ENCODE measurements at places on chromosomes 4 and X.

- DNase-seq = no peak
These were observed 95.1 kb downstream of the NHS start for GRCh38 chrX:17470136-17470535.

GRCh38 chr4:8326206-8326605 is 56.7 kb downstream of the HTRA3 start:
- DNase-seq = no peak

DNA sequence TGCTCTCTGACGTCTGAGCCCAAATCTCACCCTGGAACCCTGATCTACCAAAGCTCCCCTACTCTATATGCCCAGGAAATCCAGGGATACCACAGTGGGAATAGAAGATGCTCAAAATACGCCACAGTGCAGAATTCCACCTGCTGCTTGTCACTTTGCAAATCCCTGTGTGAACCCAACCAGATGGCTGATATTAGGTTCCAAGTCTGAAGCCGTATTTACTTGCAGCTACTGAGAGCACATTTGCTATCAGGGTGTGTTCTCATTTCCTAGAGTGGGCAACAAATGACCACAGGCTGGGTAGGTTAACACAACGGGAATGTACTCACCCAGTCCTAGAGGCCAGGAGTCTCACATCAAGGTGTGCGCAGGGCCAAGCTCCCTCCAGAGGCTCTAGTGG is 126.8 kb downstream of the MXRA5 start:
- no peak for DNase-seq

GRCh38 chrX:18649498-18649951 is 22.4 kb downstream of the RS1 start:
- no peak for DNase-seq

DNA sequence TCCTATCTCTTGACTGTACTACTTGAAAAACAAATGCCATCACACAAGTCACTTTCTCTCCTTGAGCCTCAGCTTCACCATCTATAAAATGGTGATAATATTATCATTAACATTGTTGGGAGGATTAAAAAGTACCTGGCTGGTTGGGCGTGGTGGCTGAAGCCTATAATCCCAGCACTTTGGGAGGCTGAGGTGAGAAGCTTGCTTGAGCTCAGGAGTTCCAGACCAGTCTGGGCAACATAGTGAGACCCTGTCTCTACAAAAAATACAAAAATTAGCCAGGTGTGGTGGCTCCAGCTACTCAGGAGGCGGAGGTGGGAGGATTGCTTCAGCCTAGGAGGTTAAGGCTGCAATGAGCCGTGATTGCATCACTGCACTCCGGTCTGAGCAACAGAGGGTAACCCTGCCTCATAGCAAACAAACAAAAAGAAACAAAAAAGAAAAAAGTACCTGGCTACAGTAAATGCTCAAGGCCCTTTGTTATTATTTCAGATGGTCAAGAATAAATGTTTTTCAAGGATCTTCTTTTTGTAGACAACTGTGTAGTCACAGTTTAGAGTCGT is 120.3 kb downstream of the CHRNA9 start:
- no peak for DNase-seq

DNA sequence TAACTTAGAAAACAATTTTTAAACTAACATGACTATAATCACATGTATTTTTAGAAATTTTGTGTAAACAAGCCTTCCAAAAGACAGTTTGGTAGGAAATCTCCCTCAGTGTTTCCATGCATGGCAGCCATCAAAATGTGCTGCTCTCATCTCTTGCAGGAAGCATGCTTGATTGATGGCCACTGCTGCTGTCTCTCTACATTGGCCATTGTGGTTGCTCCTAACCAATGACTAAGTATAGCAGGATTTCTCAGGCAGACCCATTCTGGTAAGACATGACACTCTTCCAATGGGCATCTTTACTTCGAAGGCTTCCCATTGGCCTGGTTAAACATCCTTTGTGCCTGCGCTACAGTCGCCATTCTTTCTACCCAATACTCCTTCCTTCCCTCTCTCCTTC is 78.9 kb upstream of the GUCY1A1 start:
- no peak for DNase-seq

DNA sequence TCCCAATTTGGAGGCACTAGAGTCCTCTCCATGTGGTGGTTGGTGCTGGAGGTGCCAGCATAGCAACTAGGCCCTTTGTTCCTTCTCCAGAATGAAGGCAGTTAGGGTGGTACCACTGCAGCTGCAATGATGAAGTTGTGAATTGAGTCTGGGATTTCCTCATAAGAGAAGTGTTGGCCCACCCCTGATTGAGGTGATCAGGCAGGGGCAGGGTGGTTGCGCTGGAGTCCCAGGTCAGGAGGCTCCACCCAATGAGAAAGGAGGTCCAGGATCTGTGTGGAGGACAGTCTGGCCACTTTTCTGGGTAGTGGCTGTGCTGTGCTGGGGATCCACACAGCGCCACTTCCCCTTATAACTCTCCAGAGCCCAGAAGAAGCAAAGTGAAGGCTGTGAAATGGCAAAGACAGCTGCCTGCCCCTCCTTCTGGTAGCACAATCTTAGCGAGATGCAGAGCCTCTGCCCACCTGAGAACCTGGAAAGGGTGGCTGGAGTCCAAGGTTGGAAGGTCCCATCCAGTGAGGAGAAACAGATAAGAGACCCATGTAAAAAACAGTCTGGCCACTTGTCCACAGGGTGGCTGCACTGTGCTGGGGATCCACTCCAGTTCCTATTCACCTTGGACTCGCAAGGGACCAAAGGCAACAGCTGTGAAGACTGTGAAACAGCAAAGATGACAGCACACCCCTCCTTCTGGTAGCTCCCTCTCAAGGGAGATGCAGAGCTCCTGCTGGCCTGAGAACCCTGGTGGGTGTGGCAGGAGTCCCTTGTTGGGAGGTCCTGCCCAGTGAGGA is 124.6 kb downstream of the RRAGB start:
- DNase-seq = no peak

DNA sequence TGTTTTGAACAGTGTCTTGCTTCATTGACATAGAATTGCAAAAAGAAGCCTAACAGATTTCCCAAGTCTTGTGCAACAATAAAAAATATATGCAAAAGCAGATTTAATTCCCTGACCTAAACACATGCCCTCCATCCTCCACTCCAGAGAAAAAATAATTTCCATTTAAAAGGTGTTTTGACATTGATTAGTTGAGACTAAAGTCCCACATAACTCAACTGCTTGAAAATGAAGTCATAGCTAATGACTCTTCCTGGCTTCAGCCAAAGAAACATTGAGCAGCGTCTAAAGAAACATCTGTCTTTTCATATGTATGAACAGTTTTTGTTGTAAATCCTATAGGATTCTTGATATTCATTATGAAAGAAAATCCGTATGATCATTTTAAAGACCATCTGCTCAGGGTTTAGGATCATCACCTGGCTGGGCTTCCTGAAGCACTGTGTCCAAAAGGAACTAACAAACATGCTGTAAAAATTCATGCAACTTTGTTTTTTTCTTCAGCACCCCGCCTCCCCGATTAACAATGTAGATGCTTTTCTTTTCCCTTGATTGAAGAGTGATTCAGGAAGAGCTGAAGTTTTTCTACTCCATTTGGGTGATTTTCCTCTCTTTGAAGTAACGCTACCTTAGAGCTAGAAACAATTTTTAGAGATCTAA is 273.4 kb downstream of the HS3ST1 start:
- no peak for DNase-seq

DNA sequence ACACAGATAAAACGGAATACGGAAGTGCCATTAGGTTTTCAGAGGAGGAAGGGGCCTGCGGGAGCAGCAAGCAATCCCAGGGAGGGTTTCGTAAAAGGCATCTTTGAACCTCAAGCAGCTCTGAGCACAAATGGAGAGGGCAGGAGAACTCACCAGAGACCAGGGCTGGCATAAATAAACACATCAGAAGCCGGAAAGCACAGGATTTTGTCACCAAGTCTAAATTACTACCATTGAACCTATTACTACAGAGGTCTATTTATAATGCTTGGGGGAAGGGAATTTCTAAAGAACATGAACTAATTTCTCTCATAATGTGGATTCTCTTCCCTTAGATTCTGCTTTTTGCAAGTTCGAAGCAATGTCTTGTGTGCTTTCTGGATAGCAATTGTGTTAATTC is 39.6 kb upstream of the MBTPS2 start:
- DNase-seq = no peak

GRCh38 chrX:9378980-9379696 is 85.7 kb upstream of the TBL1X start:
- no peak for DNase-seq

- DNase-seq = no peak
These were observed 11.1 kb downstream of the ACOT9 start for GRCh38 chrX:23731951-23732350.

GRCh38 chrX:50815120-50815519 is 1.1 kb upstream of the SHROOM4 start:
- no peak for DNase-seq

- no peak for DNase-seq
These were observed 98.6 kb downstream of the PDLIM5 start for GRCh38 chr4:94550352-94550751.

- no peak for DNase-seq
These were observed 411.7 kb downstream of the ARHGAP24 start for GRCh38 chr4:85886665-85887064.

DNA sequence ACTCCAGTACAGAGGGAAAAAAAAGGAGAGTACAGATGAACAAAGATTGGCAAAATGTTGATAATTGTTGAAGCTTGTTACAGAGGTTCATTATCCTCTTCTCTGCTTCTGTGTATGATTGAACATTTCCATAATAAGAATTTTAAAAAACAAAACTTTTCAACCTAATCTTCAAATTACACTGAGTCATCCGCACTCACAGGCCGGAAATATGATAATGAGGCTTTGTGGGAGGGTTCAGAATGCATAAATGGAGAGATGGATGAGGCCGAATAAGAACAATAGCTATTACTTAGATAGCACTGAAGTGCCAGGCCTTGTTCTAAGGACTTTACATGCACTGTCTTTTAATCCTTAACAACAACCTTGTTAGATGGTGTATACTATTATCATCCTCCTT is 4.6 kb upstream of the ERCC6L start:
- no peak for DNase-seq

- no peak for DNase-seq
These were observed 5.6 kb downstream of the G6PD start for GRCh38 chrX:154540897-154541535.

- no peak for DNase-seq
These were observed 60.1 kb downstream of the SEPTIN11 start for GRCh38 chr4:77009511-77010115.

DNA sequence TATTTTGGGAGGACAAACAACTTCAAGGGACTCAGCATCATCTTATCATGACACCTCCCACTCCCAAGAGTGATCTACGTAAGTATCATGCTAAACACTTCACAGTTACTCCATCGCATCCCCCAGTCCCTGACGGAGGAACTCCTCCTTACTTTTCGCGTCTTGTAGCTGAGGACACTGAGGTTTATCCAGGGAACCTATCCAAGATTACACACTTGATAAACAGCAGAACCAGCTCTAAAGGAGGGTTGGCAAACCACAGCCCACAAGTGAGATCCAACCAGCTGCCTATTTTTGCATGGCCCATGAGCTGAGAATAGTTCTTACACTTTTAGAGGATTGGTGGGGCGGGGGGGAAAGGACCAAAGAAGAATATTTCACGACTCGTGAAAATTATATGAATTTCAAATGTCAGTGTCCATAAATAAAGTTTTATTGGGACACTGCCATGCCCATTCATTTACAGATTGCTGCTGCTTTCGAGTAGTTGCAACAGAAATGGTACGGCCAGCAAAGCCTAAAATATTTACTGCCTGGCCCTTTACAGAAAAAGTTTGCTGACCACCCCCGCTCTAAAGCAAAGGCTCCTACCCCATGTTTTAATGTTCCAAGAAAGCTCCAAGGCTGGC is 47.8 kb downstream of the SEPSECS start:
- no peak for DNase-seq

- DNase-seq = no peak
These were observed 1040.9 kb downstream of the DMD start for GRCh38 chrX:32170481-32170880.

- DNase-seq = no peak
These were observed 25.1 kb upstream of the PRKX start for GRCh38 chrX:3738509-3738908.

DNA sequence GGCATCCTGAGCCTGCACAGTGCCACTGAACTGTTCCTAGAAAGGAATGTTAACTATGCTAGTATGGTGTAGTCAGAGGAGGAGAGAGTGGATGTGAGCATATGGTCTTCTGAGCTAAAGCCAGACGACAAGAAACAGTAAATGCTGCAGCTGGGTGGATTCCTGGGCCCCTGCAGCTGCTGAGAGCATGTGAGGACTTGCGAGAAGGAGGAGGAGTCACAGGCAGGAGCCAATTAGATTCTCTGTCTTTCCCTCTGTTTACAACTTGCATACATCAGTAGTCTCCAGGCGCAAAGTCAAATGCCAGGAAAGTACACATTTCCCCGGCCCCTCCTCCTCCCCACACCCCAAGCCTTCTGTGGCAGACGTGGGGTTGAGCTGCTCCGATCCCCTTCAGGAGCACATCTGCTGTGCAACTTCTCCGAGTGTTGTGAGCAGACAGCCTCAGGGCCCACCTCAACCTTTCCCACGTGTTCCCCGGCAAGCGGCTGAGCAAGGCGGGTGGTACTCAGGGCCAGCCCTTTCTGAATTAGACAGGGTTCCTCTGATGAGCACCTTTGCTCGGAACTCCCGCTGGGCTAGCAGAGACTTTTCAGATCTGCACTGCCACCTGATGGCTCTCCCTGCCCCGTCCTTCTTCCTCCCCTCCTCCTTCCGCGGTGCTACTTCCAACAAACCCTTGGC is 108.7 kb upstream of the ATP6AP2 start:
- no peak for DNase-seq

- no peak for DNase-seq
These were observed 15.0 kb upstream of the CT47A1 start for GRCh38 chrX:121000589-121000988.

GRCh38 chrX:87338510-87338909 is 179.1 kb upstream of the KLHL4 start:
- peak; percentile 2 for DNase-seq

DNA sequence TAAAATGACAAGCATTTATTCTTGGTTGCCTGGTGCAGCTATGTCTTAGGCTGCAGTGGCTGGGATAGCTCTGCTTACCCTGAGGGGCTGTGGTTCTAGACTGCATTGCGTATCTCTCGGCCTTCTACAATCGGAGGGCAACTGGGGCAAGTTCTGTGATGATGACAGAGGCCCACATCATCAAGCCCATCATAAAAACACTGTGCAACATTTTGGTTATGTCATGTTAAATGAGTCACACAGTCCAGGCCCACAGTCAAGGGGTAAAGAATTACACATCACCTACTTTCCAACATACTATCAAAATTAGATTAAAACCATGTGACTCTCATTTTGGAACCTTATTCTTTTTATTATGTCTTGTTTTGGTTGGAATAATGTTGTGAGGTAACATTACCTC is 120.2 kb upstream of the GUCY1A1 start:
- no peak for DNase-seq

- DNase-seq = no peak
These were observed 23.9 kb downstream of the STIM2 start for GRCh38 chr4:26884486-26884988.

DNA sequence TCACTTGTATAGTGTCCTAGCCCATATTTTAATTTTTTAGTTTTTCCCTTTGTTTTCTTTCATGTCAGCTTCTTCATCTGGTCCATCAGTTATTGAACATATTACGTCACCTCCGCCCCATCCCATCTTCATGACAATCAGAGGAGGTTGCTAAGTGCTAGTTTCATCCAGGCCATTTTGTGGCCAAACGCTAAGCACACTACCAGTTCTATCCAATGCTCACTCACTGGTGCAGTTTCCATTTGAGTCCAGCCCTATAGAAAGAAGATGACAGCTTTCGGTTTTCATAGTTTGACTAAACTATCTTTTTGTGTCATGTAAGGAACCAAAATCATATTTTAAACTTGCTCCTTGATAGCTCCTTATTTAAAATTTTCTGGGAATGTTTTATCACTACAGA is 304.2 kb downstream of the TENM3 start:
- no peak for DNase-seq

Data from epithelial cell of proximal tubule (primary cell).